ENCODE measurements at places on chromosomes 2 and 18.

GRCh38 chr2:230757476-230757875 is 44.8 kb downstream of the CAB39 start:
- no peak for DNase-seq

DNA sequence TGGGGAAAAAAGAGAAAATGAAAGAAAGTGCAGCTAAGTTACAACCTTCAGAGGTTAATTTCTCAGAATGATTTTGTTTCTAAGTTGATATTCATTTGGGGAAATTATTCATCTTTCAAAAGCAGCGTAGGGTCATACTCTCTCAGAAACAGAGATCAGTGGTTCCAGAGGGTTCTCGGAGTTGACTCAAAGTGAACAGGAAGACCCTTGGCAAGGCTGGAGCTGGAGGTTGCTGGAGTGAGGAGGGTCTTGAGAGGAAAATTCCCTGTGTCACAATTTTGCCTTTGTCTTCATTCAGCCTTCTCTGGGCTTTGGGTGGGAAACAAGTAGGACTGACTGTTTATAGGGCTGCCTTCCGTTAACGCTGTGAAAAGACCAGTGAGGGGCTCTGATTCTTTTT is 168.2 kb downstream of the ICOS start:
- DNase-seq: no peak

- no peak for DNase-seq
Measured at GRCh38 chr2:240522406-240522805, 35.4 kb downstream of the ANKMY1 start.

GRCh38 chr2:211688196-211688595 is 850.4 kb downstream of the ERBB4 start:
- DNase-seq: no peak

- no peak for DNase-seq
Measured at GRCh38 chr2:178304333-178304732, 110.0 kb downstream of the OSBPL6 start.

DNA sequence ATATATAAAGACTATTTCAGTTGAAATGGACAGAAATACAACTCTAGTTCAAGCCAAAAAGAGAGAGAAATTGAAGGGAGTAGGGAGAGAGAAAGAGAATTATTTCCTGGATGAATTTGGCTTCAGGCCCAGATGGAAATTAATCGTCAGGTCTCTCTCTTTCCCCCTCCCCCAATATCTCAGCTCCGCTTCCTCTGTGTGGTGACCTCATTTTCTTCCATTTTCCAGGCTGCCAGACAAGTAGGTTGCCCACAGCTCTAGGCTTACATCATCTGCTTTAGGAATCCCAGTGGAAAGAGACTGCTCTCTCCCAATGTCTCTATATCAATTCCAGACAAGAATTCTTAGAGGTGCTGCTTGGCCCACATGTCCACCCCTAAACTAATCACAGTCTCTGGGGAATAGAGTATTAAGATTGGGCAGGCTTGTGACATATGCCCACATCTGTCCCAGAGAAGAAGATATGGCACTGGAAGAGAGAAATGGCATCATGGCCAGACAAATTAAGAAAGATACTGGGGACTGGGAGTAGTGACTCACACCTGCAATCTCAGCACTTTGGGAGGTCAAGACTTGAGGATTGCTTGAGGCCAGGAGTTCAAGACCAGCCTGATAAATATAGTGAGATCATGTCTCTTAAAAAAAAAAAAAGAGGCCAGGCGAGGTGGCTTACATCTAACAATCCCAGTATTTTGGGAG is 37.2 kb upstream of the CFAP36 start:
- DNase-seq: no peak

DNA sequence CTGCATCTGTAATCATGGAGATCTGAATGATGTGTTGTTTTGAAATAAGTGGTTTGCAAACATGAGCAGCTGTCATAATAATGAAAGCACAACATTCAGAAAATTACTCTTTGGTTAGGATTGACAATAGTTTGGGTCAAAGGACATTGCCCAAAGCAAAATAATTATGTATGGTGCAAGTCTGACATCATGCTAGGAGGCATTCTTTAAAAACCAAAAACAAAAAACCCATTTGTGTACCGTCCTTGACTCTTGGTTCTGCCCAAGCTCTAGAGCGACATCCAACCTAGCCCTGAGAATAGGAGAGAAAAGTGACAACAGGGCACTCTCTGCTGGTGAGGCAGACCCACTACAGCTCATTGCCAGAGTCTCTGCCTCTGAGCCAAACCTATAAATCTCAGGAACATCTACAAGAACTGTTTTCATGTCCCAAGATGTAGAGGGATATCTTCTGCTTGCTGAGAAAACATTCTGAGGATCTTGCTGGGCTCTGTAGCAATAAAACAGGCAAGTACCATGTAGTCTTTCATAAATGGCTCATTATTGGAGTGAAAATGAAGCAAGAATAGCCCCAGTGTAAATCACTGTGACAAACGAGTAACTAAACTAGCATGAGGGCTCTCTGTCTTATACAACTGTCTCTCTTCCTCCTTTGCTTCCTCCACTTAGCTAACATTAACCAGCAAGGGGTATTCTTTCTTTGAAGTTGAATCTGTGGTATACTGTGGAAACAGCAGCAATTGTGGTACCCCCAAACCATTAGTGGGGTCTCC is 266.8 kb upstream of the CXCR4 start:
- peak; percentile 50 for DNase-seq

GRCh38 chr18:45521777-45522176 is 93.5 kb upstream of the SLC14A2 start:
- DNase-seq: no peak

DNA sequence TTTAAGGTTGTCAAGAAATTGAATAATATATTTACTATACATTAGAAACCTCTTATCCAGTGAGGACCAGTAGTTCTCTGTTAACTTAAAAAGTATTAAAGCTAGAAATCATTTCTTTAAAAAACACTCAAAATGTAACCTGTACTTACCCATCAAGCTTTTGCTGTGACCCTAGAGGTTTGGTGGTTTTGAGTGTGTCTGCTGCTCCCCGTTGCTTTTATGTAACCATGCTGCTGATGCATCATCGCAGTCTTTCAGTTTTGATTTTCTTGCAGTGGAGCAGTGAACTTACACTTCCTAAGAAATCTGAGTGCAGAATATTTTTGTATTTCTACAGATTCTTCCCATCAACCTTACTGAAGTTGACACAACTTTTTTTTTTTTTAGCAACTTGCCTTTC is 34.2 kb downstream of the MRPS9 start:
- no peak for DNase-seq

DNA sequence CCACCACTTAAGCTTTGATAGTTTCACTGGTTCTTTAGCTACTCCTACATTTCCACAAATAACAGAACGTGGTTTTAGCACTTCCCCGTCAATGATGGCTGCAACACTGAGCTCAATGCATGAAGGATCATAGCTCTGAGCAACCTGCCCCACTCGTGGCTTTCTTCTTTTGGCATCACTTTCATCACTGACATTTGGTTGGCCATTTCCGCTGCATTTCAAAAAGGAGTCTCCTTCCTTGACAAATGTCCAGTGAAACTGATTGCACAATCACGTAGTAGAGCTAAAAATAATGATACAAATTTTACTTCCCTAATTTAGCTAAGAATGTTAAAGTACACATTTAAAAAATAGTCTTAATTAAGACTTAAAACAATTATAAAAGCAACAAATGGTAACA is 205.2 kb upstream of the HDAC4 start:
- peak; percentile 21 for DNase-seq

GRCh38 chr2:72010647-72011369 is 136.9 kb downstream of the CYP26B1 start:
- DNase-seq: no peak

DNA sequence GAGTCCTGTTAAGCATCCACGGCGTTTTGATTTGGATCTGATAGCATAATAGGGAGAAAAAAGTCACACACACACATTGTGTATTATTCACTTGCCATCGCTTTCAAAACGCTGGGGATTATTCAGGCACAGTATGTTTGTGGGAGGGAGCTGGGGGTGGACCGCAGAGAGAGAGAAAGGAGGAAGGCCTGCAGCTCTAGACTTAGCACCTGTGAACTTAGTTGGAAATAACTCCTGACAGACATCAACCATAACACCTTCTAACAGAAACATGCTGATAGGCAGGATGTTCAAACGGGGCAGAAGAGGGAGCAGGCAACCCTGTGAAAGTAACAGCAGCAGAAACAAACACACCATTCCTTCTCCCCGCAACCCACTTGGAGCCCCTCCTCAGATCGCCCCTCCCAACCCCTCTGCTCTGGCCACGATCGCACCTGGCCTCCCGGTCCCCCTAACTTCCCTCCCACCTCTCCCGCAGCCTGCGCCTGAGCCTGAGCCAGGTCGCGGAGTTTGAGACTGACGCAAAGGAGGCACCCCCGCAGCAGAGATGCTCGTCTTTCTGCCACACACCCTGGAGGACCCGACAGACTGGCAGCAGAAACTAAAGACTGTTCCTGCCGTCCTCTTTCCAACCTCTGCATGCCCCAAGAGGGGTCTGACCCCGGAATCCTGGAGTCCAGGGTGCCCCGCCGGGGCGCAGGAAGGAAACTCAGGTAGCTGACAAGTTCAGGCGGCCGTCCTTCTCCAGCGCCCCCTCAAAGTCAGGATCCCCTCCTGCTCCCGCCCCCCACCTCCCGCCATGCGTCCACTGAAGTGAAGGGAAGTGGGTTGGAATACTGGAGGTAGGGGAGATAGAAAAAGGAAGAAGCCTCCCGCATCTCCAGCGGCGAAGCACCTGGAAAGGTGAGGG is 738 bp downstream of the CHST9 start:
- peak; percentile 12 for DNase-seq

- DNase-seq: no peak
Measured at GRCh38 chr18:60667016-60667415, 294.4 kb upstream of the MC4R start.

GRCh38 chr2:72996117-72996502 is 75.4 kb downstream of the SFXN5 start:
- DNase-seq: no peak

DNA sequence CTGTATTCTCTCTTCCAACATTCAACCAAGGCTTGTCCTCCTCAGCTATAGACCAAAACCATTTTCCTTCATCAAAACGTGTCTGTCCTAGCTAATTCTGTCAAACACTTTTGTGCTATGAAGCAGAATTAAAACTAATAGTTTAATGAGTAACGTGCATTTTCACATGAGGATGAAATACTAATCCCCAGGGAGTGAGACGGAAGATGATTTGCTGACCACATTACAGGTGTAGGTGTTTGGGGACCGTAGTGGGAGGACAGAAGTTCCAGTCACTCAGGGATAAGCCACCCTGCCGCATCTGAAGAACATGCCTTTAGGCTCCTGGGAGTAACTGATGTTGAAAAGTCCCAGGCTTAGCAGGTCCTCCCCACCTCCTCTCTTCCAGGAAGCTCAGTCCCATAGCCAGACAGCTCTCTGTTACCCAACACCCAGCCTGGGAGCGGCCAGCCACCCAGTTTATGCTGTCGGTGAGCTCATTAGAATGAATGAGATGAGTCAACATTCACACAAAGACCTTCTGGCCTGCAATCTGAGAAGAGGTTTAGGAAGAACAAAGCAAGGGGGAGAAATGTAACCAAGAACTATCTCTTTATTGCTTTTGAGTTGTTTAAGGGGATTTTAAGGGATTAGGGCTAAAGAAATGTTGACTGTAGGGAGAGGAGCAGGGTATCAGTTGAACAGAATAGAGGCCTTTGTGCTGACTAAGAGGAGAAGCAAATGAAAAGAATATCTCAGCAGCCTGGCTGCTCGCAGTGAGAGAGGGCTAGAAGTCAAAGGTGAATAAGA is 122.5 kb downstream of the FOXI3 start:
- DNase-seq: no peak

DNA sequence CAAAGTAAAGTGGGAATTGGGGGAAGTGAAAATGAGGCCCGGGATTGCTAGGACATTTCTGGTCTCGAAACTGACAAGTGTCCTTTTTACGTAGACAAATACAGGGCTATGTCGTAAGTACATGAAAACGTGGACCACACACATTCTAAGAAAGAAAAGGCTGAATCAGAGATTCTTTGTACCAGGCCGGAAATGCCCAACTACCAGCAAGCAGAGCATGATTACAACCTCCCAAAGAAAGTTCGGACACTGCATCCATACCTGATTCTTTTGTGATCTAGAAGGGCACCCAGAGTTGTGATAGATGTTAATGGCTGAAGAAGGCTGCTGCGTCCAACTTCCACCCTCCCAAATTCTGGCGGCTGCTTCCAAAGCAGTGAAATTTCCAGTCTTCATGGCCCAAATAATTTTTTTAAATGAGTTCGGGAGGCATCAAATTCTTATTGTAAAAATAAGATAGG is 1.7 kb downstream of the RBMS1 start:
- no peak for DNase-seq

GRCh38 chr18:22977847-22978701 is 44.9 kb downstream of the RBBP8 start:
- peak; percentile 24 for DNase-seq

GRCh38 chr18:35192415-35192814 is 48.4 kb upstream of the ZNF397 start:
- DNase-seq: no peak

- DNase-seq: no peak
Measured at GRCh38 chr18:55605733-55606338, 17.8 kb upstream of the TCF4 start.

DNA sequence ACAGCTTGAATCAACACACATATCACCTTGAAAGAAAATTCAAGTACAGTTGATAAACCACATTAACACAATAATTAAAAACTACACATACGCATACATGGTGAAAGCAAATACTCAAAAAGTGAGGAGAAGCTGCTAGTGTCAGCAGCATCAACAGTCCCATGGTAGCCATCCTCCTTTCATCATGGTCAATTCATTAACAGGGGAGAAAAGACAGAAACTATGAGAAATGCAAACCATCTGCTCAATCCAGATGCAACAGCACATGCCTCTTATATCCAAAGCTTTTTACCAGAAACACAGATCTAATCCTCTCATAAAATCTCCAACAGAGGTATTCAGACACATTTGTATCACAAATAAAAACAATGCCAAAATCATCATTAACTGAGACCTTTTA is 81.9 kb upstream of the CHRNA1 start:
- DNase-seq: no peak

- DNase-seq: no peak
Measured at GRCh38 chr2:233059797-233060500, at the start of gene INPP5D. INPP5D (plus strand) TSS chr2:233060342; CDS start chr2:233060479, 137 bp downstream.

DNA sequence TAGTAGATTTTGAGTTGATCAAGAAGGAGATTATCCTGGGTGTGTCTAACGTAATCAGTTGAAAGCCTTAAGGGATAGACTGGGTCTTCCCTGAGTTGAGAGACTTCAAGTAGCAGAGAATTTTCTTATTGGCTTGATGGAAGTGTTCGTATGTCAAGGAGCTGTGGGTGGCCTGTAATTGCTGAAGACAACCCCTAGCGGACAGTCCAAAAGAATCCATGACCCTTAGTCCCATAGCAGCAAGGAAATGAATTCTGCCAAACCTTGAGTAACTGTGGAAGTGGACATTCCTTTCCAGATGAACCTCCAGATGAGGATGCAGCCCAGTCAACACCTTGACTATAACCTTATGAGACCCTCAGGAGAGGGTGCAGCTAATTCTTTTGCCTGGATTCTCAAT is 786.3 kb downstream of the SOCS6 start:
- no peak for DNase-seq

GRCh38 chr2:182043021-182043420 is 57.4 kb downstream of the PPP1R1C start:
- DNase-seq: no peak

All from putamen (tissue), 1 donor.